ENCODE measurements at places on chromosomes 4 and X.

DNA sequence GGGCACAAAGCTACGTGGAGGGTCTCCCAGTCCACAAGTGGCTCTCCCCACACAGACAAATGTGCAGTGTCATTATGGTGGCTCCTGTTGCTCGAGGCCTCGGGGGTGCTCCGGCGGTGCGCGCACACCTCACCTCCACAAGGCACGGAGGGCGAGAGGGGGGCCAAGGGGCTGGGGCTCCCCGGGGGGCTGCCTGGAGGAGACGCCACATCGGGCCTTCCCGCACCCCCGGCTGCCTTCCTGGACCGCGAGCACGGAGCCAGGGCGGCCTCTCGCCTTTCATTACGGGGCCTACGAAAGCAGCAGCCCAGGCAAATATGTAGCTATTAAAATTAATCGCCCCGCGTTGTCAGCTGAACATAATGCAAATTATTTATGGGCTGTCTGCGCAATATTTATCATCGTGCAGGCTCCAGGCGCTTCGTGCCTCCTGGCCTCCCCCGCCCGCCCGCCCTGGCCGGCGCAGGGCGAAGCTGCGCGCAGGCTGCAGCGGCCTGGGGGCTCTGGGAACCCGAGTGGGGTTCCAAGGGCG is 70.8 kb upstream of the BCOR start:
- no peak for DNase-seq

GRCh38 chrX:138748480-138748879 is 37.0 kb upstream of the FGF13 start:
- DNase-seq: no peak

DNA sequence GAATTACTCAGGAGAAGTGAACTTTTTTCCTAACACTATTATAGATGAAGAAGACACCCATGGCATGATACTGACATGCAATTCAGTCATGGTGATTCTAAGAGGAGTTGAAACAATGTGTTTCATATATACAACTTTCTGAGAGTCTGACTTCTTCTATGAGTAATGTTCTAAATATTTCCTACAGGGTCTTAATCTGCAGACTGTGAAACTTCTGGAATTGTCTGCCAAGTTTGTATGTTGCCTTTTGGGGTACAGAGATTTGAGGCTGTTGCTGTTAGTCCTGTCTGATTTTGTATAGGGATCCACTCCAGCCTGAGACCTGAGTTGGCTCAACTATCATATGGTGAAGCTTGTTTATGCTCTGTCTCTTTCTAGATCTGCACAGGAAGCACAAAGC is 160.6 kb upstream of the GATB start:
- no peak for DNase-seq

DNA sequence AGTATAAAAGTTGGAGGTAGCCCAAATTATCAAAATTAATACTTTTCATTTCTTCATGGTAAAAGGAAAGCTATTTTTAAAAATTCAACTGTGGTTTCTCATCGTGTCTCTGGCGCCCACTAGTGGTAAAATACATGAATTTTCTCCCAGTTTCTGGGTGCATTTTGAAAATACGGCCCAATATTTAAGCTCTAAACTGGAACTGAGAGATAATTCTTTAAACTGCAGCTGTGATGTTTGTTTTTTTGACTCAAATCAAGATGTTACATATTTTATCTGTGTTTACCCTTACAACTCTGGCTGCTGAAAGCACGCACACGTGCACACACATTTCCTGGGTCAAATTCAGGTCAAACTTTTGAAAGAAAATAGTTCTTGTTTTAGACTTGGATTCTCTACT is 123.9 kb upstream of the ACSL4 start:
- DNase-seq: no peak

- no peak for DNase-seq
Observed at GRCh38 chr4:6071191-6071958, 53.1 kb upstream of the C4orf50 start.

All from right forelimb (tissue), 1 donor.